Activated CD8-positive, alpha-beta memory T cell treated with anti-CD3 and anti-CD28 coated beads for 1 hour (primary cell): ENCODE measurements at places on chromosomes 6 and 20.
A peak's percentile ranks its signal among the peaks of the same experiment; 100 is the strongest.

- peak; percentile 59 for DNase-seq
Measured at GRCh38 chr6:30730601-30731435, 10.7 kb downstream of the TUBB start.

- no peak for DNase-seq
Measured at GRCh38 chr6:5279891-5280338, 18.6 kb downstream of the FARS2 start.

GRCh38 chr6:104728448-104728847 lies 131.3 kb downstream of the HACE1 start:
- DNase-seq = no peak

GRCh38 chr6:131400054-131400778 lies 172.8 kb upstream of the ARG1 start:
- no peak for DNase-seq

DNA sequence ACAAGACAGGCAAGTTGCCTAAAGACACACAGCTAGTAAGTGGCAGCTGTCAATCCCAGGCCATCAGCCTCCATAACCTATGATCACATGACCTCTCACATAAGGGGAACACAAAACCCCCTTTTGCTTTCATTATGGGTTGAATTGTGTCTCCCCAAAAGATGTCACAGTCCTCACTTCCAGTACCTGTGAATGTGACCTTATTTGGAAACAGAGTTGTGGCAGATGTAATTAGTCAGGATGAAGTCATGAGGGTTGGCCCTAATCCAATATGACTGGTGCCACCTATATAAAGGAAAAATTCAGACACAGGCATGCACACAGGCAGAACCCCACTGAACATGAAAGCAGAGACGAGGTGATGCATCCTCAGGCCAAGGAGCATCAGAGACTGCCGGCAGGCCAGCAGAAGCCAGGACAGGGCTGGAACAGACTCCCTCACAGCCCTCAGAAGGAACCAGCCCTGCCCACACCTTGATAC lies 33.6 kb downstream of the GFOD1 start:
- no peak for DNase-seq

GRCh38 chr6:14584450-14584849 lies 466.9 kb downstream of the CD83 start:
- DNase-seq = no peak

- DNase-seq = no peak
Measured at GRCh38 chr6:168216751-168217191, 102.8 kb downstream of the DACT2 start.

DNA sequence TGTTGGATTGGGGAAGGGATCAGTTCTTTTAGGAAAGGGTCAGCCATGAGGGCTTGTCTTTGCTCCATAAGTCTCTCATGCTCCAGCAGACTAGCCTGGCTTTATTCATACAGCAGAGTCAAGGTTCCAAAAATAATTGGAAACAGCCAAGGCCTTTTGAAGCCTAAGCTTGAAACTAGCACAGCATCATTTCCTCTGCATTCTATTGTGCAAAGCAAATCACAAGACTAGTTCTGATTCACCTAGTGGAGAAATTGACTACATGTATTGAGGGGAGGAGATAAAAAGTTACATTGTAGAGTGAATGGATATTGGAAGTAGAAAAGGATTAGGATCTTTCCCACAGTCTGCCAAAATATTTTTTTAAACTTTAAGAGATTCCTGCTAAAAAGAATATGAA lies 159.3 kb upstream of the PLCB4 start:
- no peak for DNase-seq

DNA sequence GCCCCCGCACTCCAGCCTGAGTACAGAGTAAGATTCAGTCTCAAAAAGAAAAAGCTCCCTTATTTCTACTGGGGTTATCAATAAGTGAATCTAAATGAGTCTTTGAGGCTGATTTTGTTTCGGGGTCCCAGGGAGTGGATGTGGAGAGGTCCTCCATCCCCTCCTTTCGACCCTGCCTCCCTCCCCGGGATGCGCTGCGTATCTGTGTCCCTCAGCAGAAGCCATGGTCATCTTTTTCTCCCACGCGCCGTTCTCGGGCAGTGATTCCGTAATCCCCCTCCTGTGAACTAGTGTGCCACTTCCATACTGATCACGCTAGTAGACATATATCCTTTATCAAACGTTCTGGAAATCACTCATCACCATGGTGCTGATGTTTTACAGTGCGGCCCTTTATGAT lies 152.9 kb downstream of the CDH4 start:
- DNase-seq = no peak

GRCh38 chr20:57953638-57954037 lies 243.8 kb upstream of the PMEPA1 start:
- no peak for DNase-seq

- no peak for DNase-seq
Measured at GRCh38 chr20:64223526-64224067, 32.0 kb upstream of the PCMTD2 start.

DNA sequence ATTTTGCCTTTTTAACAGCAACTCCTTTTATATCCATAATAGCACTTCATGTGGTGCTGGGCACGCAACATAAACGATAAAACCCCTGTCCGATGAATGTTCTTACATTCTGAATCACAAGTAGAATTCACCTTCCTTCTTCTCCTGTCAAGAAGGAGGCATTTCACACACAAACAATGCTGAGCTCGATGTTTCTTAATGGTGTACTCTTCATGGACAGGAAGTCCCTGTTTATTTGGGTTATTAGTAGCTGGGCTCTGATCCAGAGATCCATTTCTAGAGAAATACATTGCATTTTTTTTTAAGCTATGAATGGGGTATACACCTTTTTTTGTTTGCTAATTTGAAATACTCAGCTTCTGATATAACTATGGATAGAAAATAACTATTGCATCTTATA lies 82.4 kb downstream of the PPP1R3G start:
- no peak for DNase-seq

DNA sequence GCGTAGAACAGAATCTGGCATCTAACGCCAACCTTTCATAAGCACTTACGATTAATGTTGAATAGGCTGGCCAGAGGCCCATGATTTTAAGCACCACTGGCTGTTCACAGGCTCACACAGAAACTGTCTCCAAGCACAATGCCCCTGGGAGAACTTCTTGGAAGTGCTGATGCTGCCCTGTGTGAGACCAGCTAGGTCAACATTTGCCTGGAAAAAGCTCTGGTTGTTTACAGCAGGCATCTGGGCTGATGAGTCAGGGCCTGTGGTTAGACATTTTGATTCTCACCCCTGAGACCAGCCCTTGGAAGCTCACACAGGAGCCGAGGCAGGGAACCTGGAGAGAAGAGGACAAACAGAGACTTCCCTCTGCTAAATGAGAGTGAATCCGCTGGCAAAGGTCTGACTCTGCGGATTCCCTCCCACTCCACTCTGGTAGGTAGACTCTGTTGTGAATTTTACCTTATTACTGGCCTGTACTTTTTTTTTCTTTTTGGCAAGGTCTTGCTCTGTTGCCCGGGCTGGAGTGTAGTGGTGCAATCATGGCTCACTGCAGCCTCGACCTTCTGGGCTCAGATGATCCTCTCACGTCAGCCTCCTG lies 6.8 kb upstream of the SULF2 start:
- DNase-seq = no peak
